ENCODE measurements at places on chromosomes 3 and 15. TPM values are rescaled to one million over a fixed set of nuclear protein-coding genes. Genes with fewer than 3 reads are reported as not detected.

The EPHB3 gene
- polyA plus RNA-seq, result 0.04 TPM

The USP50 gene
- not detected for polyA plus RNA-seq

The ZNF620 gene
- polyA plus RNA-seq, result 3.4 TPM

The GOLGA6L24 gene
- polyA plus RNA-seq, result not detected

The GREM1 gene
- not detected for polyA plus RNA-seq

The CASR gene
- polyA plus RNA-seq, result not detected
